Natural killer cell (primary cell): ENCODE measurements at places on chromosomes 7 and 10. TPM values are rescaled to one million over a fixed set of nuclear protein-coding genes. Genes with fewer than 3 reads are reported as not detected.

DNA sequence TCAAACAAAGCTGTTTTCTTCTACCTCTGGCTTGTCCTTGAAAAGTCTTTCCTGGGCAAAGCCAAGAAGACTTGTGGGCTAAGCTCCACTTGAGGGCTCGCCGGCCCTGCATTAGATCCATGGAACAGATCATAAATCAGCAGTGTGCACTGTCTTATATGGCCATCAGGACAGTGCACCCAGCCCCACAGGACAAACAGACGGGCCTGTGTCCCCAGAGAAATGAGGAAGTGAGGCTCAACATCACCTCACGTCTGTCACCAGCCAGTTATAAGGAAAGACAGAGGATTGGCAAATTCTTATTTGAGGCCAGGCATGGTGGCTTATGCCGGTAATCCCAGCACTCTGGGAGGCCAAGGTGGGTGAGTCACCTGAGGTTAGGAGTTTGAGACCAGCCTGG lies 12.3 kb upstream of the IFT22 start:
- no peak overlapping the region for H3K27ac ChIP-seq
- no peaks in the 10 kb centered on the region for H3K36me3 ChIP-seq
- DNase-seq: no peak
- no peak overlapping the region for H3K4me3 ChIP-seq
- no peaks in the 10 kb centered on the region for H3K4me1 ChIP-seq

DNAJB6 gene
- total RNA-seq: 340 TPM

- no peak overlapping the region for H3K27ac ChIP-seq
- no peaks in the 10 kb centered on the region for H3K27me3 ChIP-seq
- no peak overlapping the region for H3K4me3 ChIP-seq
- DNase-seq: no peak
Observed at GRCh38 chr10:77490534-77491314, 146.9 kb downstream of the KCNMA1 start.

NPC1L1 gene
- total RNA-seq: 0.16 TPM

NRAP gene
- total RNA-seq: not detected

- no peaks in the 10 kb centered on the region for H3K4me1 ChIP-seq
- H3K4me3 ChIP-seq: no peak overlapping the region
- DNase-seq: no peak
- H3K36me3 ChIP-seq: no peaks in the 10 kb centered on the region
- H3K27me3 ChIP-seq: no peaks in the 10 kb centered on the region
Observed at GRCh38 chr7:20033621-20034400, 183.4 kb downstream of the MACC1 start.

GRCh38 chr7:133703547-133703946 lies 423.6 kb upstream of the LRGUK start:
- no peak for DNase-seq
- no peak overlapping the region for H3K27ac ChIP-seq
- H3K4me3 ChIP-seq: no peak overlapping the region
- H3K4me1 ChIP-seq: peaks cover 6% of the 10 kb centered on the region
- no peaks in the 10 kb centered on the region for H3K36me3 ChIP-seq

DNA sequence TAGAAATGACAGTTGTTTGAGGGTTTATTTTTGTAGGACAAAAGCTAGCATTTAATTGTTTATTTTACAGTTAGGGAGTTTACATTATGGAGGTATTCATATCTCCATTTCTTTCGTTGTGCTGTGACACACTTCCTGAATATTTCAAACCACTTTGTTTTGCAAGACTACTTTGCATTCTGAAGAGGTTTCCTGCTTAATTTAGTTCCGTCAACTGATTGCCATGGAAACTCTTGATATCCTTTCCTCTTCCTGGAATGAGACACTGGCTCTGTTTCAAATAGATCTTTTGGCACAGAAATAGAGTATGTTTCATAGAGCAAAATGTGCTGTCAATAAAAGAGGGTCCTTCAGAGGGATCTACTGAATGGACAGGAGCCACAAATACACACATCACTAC lies 159.5 kb upstream of the AGR3 start:
- no peak overlapping the region for H3K27ac ChIP-seq
- no peak overlapping the region for H3K4me3 ChIP-seq
- no peaks in the 10 kb centered on the region for H3K36me3 ChIP-seq
- H3K4me1 ChIP-seq: no peaks in the 10 kb centered on the region
- H3K27me3 ChIP-seq: no peaks in the 10 kb centered on the region

DNA sequence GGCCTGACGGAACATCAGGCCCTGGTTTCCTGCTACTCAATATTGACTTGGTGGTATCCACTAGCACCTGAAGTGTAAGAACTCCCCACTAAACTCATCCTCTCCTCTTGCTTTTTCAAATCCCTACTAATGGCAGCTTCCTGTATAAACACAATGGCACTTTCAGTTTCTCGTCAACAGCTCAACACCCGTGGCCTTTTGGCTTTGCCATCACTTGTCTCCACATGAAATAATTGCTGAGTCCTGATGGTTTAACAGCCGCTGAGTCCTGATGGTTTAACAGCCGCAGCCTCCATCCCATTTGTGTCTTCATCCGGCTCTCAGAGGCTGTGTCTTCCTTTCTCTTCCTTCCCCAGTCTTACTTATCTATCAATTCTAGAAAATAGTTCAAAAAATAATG lies 261.4 kb upstream of the PITRM1 start:
- H3K4me1 ChIP-seq: no peaks in the 10 kb centered on the region
- no peak for DNase-seq
- H3K27ac ChIP-seq: no peak overlapping the region
- no peaks in the 10 kb centered on the region for H3K36me3 ChIP-seq
- no peak overlapping the region for H3K4me3 ChIP-seq

DNA sequence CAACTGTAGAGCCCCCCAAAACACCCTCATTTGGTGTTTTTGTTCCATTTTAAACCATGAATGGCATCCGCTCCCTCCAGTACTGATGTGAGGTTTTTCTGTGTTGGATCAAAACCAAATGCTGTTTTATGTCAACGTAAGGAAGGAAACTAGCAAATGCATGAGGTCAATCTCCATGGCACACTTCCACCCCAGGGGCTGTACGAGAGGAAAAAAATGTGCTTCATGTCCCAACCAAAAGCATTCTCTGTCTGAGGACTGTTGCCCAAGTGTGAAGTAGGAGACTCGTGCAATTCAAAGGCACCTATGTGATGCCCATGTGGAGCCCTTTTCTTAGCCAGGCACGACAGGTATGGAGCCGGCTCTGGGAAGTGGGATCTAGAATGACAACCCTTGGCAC lies 180.3 kb upstream of the MKI67 start:
- no peaks in the 10 kb centered on the region for H3K27me3 ChIP-seq
- DNase-seq: no peak
- H3K36me3 ChIP-seq: no peaks in the 10 kb centered on the region
- H3K4me3 ChIP-seq: no peak overlapping the region
- H3K27ac ChIP-seq: no peak overlapping the region

- H3K27me3 ChIP-seq: no peaks in the 10 kb centered on the region
- H3K36me3 ChIP-seq: no peaks in the 10 kb centered on the region
- H3K4me3 ChIP-seq: no peak overlapping the region
- no peak overlapping the region for H3K27ac ChIP-seq
- no peak for DNase-seq
Observed at GRCh38 chr10:104054430-104054829, 31.2 kb downstream of the COL17A1 start.

GRCh38 chr7:79590391-79590790 lies 136.9 kb upstream of the MAGI2 start:
- no peaks in the 10 kb centered on the region for H3K4me1 ChIP-seq
- H3K27ac ChIP-seq: no peak overlapping the region
- no peaks in the 10 kb centered on the region for H3K36me3 ChIP-seq
